Fibroblast of skin of left biceps (primary cell): ENCODE measurements at places on chromosomes 4 and X.
A peak's percentile ranks its signal among the peaks of the same experiment; 100 is the strongest.

- DNase-seq, result no peak
Observed at GRCh38 chrX:117851025-117851424, 265.6 kb downstream of the KLHL13 start.

- DNase-seq, result no peak
Observed at GRCh38 chrX:40088299-40088625, 9.5 kb downstream of the BCOR start.

GRCh38 chrX:18354369-18355223, at the start of gene SCML2:
TSS of gene SCML2 (minus strand) at chrX:18354688. CDS start at chrX:18334071, 20,617 bp downstream.
- no peak for DNase-seq

DNA sequence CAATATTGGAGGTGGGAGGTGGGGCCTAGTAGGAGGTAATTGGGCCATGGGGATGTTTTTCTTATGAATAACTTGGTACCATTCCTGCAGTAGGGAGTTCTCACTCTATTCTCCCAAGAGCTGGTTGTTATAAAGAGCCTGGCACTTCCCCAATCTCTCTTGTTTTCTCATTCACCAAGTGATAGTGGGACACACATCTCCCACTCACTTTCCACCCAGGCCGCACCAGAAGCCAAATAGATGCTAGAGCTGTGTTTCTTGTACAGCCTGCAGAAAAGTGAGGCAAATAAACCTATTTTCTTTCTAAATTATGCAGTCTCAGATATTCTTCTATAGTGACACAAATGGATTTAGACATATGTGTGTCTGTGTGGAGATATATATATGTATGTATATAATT, 117.6 kb downstream of the ANKRD50 start:
- no peak for DNase-seq

DNA sequence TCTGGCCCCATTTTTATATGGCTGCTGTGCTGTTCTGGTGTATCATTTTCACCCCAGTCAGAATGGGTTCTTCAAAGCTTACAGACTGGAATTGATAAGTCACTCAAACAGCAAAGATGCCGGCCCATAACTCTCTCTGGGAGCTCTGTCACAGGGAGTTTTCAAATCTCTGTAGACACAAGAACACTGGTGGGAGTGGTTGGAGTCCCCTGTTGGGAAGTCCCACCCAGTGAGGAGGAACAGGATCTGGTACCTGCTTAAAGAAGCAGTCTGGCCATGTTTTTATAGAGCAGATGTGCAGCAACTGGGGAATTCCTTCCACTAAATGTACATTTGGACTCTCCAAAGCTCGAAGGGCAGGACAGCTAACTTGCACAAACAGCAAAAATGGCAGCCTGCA, 69.3 kb upstream of the UGT2B7 start:
- DNase-seq, result no peak

GRCh38 chr4:89619206-89619962, 217.6 kb downstream of the SNCA start:
- DNase-seq, result no peak

GRCh38 chr4:103150677-103151076, 47.5 kb downstream of the CENPE start:
- peak; percentile 1 for DNase-seq

- no peak for DNase-seq
Observed at GRCh38 chr4:87406462-87406861, 15.5 kb upstream of the HSD17B11 start.

DNA sequence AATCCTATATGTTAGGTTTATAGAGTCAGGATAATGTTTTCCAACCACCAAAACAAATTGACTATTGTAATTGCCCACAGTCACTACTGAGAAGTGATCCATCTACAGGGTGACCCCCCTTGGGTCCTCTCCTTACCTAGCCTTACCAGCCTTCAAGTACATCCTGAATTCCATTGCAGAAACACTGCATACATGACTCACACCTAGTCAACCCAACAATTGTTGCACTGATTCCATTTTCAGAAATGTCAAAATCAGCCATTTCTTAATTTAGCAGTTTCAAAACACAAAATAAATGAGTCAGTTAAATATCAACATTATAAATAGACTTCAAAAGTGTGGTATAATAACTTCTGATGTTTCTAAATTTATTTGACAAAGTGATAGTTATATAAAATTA, 106.3 kb upstream of the TNIP3 start:
- DNase-seq, result no peak

GRCh38 chr4:140174543-140174942, 20.6 kb upstream of the MAML3 start:
- DNase-seq, result no peak

DNA sequence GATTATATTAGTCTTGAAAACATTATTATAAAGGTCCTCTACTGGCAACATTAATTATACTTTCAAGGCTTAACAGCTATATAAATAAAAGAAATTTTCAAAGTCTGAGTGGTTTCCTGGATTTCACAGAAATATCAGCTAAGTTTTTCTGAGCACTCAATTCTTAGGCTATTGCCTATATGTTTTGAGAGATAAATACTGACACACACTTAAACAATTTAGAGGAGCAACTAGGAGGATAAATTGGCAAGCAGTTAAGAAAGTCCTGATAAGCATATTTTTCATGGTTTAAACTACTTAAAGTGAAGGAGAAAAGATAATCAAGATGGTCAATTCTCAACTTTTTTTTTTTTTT, 2.7 kb upstream of the MGARP start:
- DNase-seq, result no peak

DNA sequence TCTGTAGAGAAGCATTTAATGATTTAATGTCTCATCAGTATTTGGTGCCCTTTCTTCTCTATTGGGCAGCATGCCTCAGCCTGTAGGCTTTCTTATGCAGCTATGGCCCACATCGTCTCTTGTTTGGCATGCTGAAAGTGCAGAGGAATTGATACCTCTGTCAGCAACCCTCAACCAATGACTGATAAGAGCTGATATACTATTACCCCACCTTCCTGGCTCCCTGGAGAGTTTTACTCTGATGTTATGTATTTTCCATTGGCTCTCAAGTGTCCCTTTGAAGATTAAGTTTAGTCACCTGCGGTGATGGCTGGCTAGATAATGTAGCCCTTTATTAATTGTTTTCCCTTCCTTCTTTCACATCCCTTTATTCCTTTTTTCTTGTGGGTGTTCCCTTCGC, 41.2 kb upstream of the PDHA2 start:
- DNase-seq, result no peak

- no peak for DNase-seq
Observed at GRCh38 chr4:2787230-2788100, 5.4 kb upstream of the SH3BP2 start.

DNA sequence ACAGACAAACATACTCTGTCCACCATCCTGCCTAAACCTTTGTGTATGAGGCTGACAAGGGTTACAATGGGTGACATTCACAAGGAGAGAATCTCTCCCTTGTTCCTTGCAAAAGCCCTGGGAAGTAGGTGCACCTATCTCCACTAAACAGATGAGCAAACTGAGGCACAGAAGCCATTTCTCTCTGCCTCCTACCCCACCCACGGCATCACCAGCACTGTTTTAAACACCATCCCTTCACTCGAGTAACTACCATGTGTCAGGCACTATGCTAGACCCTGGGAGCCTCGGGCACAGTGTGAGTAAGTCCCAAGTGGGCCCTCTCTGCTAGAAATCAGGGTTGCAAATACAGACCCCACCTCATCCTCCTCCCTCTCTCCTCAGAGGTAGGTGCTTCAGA, 899 bp downstream of the LYAR start:
- DNase-seq, result no peak

GRCh38 chr4:140037353-140038030, 116.5 kb downstream of the MAML3 start:
- peak; percentile 56 for DNase-seq

DNA sequence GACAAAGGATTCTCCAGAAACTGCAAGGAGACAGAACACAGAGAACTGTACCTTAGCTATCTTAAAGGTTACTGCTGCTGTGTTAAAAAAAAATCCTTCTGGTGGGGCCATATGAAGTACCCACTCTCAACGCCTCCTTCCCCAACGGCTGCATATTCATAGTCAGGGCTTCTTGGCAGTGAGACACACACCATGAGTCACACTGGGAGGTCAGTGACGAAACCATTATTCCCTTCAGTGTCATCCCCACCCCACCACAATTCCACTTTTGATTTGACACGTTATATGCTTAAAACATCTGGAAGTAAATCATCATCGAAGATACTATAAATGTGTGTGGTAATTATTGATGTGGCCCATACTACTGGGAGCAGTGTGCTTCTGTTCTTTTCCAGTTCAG, 271.5 kb downstream of the LDB2 start:
- peak; percentile 92 for DNase-seq

DNA sequence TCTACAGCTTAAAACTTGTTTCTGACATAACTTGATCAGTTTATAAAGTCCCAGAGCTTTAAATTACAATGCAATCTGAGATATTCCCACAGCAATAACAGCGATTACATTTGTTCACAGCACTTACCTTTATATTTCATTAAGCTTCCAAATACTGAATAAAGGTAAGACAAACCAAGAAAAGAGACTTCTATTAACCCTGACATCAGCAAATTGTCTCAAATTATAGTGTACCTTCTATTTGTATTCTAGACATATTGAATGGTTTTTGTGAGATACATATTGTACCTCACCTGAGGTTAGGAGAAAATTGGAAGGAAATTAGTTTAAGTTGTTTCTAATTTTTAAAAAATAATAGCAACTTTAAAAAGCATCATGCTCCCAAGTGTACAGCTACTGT, 111.9 kb downstream of the HDAC8 start:
- no peak for DNase-seq

- no peak for DNase-seq
Observed at GRCh38 chrX:65688403-65688871, 21.0 kb downstream of the MSN start.

DNA sequence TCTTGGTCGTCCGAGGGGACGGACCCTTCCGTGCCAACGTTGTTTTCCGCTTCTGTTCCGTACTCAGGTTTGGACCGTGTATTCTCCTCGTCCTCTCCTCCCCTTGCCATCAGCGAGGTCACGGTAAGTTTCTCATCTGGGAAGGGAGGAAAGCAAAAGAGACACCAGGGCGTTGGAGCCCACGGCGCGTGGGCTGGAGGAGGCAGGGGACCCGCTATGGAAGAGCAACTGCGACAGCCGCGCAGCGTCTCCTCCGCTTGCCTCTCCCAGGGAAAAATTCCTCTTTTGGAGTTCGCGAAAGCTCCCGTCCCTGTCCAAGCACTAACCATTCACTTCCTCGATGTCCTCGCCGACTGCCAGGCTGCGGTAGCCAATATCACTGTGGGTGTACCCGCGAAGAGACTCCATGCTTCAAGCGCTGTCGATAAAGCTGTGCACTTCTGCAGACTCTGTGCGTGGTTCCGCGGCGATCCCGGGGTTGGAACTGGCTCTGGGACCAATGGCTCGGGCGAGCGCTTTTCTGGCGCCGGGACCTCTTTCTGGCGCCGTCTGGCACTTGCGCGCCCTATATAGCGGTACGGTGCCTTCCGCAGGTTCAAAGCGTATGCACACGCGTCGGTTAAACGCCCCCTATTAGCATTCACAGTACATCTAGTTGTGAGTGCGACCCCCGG, at the start of gene ESX1:
ESX1 (minus strand) TSS at position 492 of the 674 bp plus-strand sequence; CDS start at position 408, 84 bp downstream.
- DNase-seq, result no peak

DNA sequence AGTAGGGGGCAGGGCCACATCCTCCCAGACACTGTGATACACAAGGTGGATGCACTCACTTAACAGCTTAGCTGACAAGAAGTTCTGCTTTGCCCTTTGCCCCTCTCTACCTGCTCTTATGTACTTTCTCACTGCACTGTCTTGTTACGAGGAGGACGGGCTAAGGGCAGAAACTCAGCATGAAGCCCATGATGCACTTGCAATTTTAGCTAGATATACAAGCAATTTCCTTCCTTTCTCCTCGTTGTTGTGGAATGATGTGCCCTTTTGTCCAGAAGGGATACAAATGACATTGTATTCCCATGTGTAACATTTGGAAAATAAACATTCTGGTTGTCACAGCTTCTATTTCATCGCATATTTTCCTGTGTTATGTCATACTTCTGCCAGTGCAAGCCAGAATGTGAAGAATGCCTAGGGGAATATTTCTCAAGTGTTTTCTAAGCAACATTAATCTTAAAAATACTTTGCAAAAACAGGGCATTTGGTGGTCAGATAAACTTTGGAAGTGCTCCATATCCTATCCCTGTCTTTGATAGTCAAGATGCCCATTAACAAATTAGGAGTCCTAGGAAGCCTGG, 47.2 kb downstream of the MAOA start:
- no peak for DNase-seq

- no peak for DNase-seq
Observed at GRCh38 chrX:54494166-54494988, 1.7 kb downstream of the FGD1 start.

GRCh38 chrX:102155806-102156179, at the start of gene BEX5:
TSS of gene BEX5 (minus strand) at chrX:102155977. CDS start at chrX:102154265, 1,712 bp downstream.
- peak; percentile 4 for DNase-seq

DNA sequence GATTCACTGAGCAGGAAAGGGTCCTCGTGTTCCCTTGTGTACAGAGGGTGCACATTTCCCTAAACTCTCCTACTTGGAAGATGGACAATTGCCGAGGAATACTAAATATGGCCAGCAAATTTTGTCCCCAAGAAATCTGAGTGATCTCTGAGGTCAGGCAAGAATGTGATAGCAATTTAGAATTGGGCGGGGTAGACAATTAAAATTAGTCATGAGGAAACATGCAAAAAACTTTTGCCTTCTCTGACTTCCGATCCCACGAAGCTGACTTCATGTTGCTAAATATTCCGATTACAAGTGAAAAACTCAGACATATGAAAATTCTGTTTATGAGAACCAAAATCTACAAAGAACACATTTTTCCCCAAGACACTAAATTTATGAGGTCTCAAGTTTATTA, 453.9 kb upstream of the ZFP42 start:
- no peak for DNase-seq

DNA sequence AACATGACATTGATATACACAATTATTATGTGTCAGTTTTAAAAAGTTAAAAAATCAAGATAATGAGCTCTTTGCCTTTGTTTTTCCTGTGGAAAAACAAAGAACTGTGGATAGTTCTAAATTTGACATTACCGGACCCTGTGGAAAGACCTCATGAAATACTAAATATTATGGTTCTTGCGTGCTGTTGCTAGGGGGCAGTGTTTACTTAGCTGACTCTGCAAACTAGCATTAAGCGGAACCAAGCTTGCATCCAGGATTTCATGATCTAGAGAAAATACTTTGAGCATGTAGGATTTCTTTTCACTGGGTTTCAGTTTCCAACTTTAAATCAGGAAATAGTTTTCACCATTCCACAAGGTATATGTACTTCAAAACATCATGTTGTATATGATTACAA, 33.6 kb downstream of the CLCN4 start:
- DNase-seq, result peak; percentile 31

DNA sequence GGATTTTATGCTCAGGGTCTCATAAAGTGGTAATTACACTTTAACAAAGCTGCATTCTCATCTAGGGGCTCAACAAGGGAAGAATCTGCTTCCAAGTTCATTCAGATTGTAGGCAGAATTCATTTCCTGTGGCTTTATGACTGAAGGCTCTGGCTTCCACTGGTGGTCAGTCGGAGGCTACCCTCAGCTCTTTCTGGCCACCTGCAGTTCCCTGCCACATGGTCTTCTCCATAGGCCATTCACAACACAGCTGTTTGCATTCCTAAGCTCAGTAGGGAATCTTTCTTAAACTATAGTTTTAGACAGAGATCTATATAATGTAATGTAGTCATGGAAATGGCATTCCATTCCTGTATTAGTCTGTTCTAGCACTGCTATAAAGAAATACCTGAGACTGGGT, 973.0 kb upstream of the SLIT2 start:
- no peak for DNase-seq
